Glutamatergic neuron (in vitro differentiated cells): ENCODE measurements at places on chromosomes 16 and 17.

- DNase-seq, result no peak
These were observed 223.7 kb upstream of the AXIN2 start for GRCh38 chr17:65785109-65785508.

GRCh38 chr16:28910086-28911031, 14.7 kb downstream of the RABEP2 start:
- no peak for DNase-seq

- no peak for DNase-seq
These were observed 39.2 kb downstream of the GNA13 start for GRCh38 chr17:65017207-65017774.

DNA sequence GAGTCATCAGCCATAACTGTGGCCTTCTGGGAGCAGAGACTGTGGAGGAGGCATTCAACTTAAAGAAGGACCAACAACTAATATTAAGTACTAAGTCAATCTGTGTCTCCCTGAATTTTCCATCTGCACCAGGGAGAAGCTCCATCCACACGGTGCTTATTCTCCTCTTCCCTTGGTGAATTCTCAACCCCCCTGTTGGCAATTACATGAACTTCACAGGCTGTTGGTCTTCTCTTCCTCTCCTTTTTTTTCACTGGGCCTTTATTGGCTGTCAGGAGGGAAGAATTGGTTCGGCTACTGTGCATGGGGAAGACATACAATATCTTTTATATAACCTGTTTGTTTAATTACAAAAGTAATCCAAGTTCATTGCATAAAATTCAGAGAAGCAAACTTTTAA, 152.8 kb upstream of the IRX6 start:
- no peak for DNase-seq

DNA sequence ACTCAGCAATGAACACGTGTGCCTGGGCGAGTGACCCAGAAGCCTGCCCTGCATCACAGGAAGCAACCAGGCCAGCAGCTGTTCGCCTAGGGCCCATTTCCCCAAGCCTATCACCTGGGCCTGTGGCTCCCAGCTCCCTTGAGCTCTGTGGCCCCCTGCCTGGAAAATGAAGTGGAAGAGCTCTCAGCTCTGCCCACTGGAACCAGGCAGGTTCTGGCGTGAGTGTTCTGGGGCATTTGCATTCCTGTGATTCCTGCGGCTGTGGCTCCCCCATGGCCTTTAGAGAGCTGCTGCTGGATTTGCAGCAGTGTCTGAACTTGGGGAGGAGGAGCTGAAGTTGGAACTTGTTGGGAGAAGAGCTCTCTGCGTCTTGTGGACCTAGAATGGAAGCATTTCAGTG, 22.8 kb downstream of the PGS1 start:
- DNase-seq, result no peak

GRCh38 chr17:72365857-72366414, 245.1 kb downstream of the SOX9 start:
- DNase-seq, result no peak

DNA sequence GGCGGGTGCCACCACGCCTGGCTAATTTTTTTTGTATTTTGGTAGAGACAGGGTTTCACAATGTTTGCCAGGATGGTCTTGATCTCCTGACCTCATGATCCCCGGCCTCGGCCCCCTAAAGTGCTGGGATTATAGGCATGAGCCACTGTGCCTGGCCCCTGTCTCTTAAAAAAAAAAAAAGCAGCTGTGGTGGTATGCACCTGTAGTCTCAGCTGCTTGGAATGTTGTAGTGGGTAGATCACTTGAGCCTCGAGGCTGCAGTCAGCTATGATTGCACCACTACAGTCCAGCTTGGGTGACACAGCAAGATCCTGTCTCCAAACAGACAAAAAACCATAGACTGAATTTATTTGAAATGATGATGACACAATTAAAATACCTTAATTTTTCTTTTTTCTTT, 24.3 kb downstream of the CDK12 start:
- no peak for DNase-seq

- DNase-seq, result no peak
These were observed 21.7 kb downstream of the CARHSP1 start for GRCh38 chr16:8847145-8847544.

DNA sequence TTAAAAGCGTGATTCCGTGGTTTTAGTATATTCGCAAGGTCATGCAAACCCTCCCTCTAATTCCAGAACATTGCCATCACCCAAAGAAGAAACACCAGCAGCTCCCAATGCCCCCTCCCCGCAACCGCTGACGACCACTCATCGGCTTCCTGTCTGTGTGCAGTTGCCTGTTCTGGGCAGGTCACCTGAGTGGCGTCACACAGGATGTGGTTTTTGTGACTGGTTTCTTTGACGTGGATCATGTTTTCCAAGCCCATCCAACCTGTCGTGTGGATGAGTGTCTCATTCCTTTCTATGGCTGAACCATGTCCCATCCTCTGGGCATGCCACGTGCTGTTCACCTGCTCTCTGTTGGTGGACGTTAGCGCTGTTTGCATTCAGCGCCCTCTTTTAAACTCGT, 8.2 kb upstream of the ATP2C2 start:
- DNase-seq, result no peak

DNA sequence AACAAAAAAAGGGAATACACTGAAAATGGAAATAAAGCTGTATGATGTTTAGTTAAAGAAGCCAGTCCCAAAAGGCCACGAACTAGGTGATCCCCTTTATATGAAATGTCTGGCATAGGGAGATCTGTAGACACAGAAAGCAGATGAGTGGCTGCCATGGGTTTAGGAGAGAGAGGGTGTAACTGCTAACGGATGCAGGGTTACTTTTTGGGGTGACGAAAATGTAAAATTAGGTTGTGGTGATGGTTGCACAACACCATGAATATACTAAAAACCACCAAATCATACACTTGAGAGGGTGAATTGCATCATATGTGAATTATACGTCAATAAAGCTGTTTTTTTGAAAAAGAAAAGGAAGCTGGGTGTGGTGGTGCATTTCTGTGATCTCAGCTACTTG, 99.6 kb downstream of the ADCY9 start:
- no peak for DNase-seq

GRCh38 chr17:68697850-68698361, 96.7 kb upstream of the FAM20A start:
- DNase-seq, result no peak

DNA sequence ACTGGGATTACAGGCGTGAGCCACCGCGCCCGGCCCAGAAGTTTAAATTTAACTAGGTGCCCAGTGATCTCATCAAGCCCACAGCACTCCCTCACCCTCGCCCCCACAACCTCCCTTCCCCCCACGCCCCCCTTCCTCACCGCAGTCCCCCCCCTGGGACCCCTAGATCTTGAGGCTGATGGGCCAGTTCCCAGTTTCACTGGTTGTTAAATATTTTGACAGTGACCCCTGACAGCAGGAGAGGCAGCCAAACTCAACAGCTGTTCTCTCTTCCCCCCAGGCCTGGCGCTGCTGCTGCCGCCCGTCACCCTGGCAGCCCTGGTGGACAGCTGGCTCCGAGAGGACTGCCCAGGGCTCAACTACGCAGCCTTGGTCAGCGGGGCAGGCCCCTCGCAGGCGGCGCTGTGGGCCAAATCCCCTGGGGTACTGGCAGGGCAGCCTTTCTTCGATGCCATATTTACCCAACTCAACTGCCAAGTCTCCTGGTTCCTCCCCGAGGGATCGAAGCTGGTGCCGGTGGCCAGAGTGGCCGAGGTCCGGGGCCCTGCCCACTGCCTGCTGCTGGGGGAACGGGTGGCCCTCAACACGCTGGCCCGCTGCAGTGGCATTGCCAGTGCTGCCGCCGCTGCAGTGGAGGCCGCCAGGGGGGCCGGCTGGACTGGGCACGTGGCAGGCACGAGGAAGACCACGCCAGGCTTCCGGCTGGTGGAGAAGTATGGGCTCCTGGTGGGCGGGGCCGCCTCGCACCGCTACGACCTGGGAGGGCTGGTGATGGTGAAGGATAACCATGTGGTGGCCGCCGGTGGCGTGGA, 15.6 kb downstream of the QPRT start:
- DNase-seq, result no peak

DNA sequence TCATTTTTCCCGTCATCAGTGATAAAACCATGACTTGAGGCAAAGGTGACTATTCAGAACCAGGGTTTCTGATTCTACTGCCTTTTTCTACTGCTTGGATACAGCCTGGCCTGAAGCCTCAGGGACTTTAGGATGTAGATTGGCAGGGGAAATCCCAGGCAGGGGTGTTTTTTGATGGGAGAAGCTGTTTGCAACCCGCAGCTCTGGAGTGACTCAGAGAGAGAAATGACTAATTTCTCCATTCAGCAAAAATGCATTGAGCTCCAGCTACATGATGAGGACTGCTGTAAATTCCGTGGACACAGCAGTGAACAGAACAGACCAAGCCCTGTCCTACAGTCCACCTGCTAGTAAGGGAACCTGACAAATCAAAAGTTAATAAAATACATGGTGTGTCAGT, 560.6 kb downstream of the CDH13 start:
- no peak for DNase-seq

DNA sequence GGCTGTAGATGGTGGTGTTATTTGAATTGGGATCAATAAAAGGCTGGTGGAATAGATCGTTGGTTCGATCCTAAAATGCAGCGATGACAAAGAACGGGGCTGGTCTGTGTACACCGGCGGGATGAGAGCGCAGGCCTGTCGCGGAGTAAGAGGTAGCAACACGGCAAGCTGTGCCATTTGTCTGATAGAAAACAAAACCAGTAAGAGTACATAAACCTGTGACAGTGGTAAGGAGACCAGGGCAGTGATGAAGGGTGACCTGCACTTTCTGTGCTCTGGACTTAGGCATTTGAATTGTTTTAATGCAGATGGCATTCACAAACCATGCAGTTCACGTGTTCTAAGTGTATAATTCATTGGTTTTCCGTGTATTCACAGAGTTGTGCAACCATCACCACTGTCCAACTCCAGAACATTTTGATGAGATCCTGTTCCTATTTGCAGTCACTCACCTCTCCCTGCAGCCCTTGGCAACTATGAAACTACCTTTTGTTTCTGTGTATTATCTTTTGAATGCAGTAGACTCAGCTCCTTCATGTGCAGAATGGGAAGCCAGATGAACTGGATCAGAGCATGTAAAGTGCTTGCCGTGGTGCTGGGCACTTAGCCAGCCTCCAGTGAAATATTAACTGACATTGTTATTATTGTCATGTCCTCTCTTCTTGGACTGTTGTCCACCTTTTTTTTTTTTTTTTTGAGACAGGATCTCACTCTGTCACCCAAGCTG, 286.1 kb downstream of the SNX29 start:
- no peak for DNase-seq

GRCh38 chr16:11064851-11065250, 120.5 kb downstream of the CLEC16A start:
- no peak for DNase-seq

GRCh38 chr16:28845293-28845692, 855 bp downstream of the TUFM start:
- DNase-seq, result no peak

- DNase-seq, result no peak
These were observed 87.9 kb downstream of the ZNF423 start for GRCh38 chr16:49767998-49768397.

DNA sequence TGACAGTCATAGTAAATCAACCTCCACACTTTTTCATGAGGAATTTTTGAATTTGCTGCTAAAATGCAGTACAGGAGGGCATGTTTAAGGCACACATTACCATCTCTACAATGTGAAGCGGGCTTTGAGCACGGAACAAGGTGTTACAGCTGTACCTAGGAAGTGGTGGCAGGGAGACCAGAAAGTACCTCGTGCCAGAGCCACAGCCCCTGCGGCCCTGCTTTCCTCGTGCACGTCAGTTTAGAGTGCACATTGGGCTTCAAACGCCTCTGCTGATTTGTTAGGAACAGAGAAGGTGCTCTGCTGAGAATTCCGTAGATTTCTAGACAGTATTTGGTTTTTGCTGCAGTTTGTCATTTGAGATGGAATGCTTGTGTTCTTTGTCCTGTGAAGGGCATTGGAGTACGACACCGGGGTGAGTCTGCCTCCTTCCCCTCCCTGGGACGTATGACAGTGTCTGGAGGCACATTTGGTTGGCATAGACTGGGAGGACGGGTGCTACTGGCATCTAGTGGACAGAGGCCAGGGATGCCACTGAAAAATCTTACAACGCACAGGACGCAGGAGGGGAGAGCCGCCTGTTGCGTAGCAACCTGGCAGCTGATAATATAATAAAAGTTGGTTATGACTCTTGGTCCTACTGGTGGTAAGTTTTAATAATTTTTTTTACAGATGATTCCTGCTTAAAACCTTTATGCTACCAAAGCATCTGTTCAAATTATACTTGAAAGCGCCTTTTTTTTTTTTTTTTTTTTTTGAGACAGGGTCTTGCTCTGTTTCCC, 9.1 kb downstream of the FOXK2 start:
- no peak for DNase-seq

GRCh38 chr17:57864273-57864672, 14.4 kb upstream of the MRPS23 start:
- DNase-seq, result no peak

GRCh38 chr16:1863681-1864460, 8.1 kb downstream of the MEIOB start:
- no peak for DNase-seq

DNA sequence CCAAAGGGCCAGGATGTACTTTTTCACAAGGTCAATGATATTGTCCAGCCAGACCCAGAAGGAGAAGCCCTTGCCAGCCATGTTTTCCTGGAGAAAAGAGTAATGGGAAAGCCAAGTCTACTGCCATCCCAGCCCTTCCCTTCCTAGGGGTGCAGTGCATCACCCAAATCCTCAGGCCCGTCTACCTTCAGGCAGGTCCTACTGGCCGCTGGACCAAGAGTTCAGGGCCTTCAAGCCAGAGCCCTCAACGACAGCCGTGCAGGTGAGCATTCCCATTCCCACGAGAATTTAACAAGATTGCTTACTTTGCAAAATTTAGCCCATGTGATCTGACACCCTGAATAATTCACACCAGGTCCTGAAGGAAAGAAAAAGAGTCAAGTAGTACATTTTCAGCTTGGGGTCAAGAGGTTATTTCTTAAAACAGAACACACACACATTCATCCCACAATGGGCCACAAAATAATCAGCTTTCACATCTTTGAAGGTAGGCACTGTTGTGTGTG, 35.0 kb downstream of the STAT5A start:
- no peak for DNase-seq

DNA sequence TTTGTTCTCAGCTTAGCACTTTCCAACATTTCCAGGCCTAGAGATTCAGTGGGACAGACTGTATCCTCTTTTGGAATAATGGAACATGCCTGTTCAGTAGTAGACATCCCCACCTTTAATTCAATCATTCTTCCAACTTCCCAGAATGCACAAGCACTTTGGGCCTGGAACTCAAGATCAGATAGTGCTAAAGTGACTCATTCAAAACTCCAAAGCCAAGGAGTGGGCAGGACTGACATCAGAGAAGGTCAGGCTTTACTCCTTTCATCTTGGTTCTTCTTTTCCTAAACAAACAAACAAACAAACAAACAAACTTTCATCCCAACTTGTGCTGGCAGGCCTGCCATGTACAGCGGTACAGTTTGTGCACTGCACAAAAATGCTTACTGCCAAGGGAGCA, 172.0 kb downstream of the AXIN2 start:
- DNase-seq, result no peak

GRCh38 chr16:72764015-72764654, 283.8 kb downstream of the ZFHX3 start:
- no peak for DNase-seq
